ENCODE measurements at places on chromosomes 2 and 18.

DNA sequence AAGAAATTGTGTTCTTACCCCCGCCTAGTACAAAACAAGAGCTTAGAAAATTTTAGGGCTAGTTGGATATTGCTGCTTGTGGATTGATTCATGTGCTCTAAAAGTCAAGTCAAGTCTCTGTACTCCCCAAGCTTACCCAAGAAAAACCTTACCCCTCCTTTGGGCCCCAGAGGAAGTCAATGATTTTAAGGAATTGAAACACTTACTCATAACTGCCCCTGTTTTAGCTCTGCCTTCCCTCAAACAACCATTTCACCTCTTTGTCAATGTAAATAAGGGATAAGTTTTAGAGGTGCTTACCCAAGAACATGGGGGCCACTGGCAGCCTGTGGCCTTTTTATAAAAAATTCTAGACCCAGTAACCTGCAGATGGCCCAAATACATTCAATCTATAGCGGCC lies 136.6 kb upstream of the RMP24 start:
- DNase-seq, result no peak

DNA sequence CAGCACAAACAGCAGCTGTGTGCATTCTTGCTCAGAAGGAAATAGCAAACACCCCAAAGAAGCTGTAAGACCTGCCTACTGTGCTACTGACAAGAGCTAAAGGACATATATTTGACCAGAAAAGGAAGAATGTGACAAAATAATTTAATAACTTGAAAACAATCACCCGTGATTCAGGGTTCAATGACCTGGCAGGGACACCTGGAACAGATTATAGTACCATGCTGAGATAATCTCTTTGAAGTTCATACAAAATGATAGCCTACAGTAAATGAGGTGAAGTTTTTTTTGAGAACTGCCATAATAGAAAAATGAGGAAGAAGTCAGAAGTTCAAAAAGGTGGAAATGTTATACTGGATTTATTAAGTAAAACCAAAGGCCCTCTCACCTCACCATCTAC lies 324.8 kb upstream of the GULP1 start:
- no peak for DNase-seq

DNA sequence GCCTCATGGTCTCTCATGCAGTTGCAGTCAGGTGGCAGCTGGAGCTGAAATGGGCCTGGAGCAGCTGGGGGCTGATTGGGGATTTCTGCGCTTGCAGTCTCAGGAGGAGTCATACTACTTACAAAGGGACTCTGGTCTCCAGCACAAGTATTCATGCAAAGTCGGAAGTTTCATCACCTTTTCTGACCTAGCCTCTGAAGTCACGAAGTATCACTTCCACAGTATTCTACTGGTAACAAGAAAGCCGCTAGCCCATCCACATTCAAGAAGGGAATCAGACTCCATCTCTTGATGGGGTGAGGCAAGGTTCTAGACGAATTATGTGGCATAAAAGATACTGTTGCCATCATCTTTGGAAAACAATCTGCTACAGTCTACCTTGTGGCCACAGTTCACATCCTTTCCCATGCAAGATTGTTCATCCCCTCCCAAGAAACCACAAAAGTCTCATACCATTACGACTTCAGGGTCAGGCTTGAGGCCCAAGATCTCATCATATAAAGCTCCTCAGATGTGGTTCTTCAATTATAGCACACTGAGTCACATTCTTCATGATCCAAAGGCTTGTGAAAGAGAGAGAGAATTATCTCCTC lies 95.3 kb downstream of the SMC6 start:
- no peak for DNase-seq

- DNase-seq, result no peak
Observed at GRCh38 chr2:104851291-104852089, 2.4 kb upstream of the POU3F3 start.

GRCh38 chr2:150282771-150283371 lies 204.6 kb downstream of the RND3 start:
- no peak for DNase-seq

GRCh38 chr2:64586883-64587481 lies 62.9 kb downstream of the AFTPH start:
- DNase-seq, result no peak

DNA sequence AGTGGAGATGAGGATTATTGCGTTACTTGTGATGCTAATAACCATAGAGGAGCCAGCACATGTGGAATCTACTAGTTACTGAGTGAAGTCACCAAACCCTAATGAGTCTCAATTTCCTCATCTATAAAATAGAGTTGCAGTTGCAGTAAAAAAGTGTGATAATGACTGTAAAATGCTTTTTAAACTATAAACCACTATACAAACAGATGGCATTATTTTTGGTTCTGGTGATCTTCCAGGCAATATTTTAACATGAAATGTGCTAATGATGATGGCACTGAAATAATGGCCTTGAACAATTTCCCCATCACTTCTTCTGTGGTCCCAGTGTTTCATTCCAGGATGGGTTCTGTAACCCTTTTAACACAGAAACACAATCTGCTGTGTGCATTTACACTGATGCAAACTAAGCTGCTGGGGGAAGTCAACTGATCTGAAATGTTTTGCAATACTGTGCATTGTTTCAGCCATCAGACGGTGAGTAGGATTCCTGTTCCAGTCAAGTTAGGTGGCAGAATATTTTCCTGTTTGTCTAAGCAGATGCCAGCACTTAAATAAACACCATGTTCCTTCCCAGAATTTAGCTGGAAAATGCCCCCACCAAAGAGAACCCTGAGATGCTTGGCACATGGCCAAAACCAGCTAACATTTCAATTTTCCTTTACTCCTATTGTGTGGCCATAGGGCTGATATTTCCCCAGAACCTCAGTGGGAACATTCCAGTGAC lies 52.6 kb downstream of the TACR1 start:
- DNase-seq, result no peak

- DNase-seq, result no peak
Observed at GRCh38 chr2:98598781-98599428, 9.4 kb downstream of the COA5 start.

DNA sequence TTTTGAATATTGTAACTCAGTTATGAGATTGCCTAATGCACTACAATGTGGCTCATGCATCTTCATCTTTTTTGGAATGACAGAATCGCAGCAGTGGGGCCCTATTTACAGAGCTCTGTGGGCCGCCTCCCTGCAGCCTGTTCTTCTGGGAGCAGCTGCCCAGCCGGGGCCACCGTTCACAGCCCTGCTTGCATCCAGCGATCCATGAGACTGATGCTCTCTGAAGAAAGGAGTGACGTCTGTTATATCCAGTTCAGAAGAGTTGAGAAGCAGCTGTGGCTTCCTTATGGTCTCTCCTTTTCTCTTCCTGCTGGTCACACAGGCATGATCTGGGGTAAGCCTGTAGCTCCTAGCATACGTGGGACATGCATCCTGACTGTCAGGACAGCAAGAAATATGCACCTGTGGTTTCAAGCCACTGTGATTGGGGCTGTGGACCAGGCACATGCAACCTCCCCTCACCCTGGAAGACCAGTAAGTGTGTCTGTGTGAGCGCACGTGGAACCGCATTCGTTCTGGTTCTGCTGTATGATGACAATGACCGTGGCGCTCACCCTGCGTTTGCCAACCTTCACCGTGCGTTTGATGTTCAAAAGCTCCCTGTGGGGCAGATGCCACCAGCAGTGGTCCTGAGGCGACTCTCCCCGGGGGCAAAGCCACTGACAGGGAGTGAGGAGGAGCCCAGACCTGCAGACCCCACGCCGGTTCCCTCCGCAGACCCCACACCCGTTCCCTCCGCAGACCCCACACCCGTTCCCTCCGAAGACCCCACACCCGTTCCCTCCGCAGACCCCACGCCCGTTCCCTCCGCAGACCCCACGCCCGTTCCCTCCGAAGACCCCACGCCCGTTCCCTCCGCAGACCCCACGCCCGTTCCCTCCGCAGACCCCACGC lies 189.8 kb downstream of the TMEM18 start:
- DNase-seq, result no peak

GRCh38 chr18:73924836-73925235 lies 222.8 kb downstream of the FBXO15 start:
- no peak for DNase-seq

DNA sequence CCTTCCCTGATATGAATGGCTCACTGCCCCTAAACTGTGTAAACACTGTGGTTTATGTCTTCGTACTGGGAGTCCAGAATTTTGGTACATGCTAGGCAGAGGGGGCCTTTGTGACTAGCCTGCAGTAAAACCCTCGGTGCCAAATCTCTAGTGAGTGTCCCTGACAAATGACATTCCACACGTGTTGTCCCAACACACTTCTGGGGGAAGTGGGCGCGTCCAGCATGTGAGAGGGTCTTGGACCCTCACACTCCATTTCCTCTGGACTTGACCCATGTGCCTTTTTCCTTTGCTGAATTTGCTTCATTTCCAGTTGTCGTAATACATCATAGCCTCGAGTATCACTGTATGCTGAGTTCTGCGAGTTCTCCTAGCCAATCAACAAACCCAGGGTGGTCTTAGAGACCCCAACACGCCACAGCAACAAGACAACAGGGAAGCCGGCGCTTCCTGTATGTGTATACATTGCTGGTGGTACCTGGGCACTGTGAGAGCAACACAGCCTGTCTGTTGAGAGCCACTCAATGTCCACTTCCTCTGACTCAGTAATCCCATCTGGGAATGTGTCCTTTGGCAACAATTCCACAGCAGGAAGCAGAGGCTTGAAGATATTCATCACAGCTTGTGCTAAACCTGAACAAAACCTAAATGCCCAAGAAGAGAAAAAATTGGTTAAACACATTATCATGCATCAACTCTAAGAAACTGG lies 26.9 kb upstream of the SLC66A3 start:
- DNase-seq, result no peak

DNA sequence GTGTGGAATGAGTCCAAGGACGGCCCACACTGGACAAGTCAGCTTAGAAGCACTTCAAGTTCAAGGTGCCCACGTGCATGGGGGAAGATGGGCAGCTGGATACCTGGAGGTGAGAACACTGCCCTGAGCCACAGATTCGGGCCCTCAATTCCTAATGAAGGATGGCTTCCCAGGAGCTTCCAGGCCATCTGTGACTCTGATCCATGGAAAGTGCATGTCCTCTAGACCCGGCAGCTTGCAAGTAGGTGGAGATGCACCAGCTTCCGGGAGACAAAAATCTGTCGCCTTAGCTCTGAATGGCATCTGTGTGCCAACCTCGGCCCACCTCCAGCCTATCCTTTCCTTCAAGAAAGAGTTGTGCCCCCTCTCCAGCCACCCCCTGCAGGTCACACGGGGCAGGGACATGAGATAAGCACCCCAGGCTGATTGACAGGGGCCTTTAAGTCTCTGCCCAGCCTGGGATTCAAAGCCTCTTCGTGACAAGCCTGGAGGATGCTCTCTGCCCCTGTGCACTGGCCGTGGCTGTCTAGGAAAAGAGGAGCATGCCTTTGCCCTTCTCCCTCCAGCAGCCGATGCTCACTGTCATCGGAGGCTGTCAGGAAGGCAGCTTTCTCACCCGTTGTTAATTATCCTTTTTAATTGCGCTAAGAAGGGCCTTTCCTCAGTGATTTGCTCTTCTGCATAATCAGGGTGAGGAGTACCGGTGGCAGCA lies 65.5 kb downstream of the BIN1 start:
- DNase-seq, result no peak

DNA sequence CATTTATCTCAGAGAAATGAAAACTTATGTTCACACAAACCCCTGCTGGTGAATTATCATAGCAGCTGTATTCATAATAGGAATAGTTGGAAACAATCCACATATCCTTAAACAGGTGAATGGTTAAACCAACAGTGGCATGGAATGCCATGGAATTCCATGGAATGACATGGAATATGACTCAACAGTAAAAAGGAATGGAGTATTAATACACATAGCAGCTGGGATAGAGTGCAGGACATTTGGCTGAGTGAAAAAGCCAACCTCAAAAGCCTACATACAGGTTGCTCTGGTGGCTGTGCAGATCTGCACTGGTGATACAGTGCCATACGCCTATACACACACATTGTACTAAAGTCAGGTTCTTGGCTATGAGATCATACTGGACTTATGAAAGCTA lies 69.5 kb downstream of the FAM168B start:
- no peak for DNase-seq

DNA sequence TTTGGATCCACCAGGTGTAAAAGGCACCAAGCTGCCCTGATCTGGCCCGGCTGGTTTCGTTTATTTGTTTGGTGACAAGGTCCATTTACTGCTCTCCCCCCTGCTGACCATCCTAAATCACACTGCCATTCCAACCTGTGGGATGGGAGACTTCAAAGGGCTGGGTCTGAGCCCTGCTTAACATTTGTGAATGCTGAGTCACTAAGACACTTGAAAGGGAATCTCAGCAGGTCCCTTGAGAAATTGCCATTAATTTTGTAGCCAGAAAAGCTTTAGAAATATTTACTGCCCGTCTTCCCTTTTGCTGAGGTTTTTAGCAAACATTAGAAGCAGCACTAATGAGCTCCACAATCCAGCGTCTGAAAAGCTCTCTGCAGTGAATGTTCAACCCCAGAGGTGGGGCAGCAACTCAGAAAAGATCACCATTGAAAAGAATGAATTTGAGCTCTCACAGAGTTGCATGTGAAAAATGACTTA lies 133.8 kb downstream of the ARL4C start:
- DNase-seq, result no peak

DNA sequence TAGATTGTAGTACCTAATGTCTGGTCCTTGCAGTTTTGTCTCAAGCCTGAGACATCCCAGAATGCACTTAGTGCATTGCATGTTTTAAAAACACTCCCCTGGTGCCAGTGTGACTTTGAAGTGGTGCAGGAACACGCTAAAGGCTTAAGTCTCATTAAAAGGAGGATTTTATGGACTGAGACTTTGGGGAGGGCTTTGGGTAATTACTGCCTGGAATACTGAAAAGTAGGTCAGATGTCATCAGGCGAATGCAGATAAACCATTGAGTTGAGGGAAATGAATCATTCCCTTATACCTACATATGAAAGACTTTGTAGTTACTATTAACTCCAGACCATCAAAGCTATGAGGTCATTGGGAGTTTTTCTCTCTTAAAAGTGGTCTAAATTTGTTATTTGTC lies 3.0 kb upstream of the OSBPL1A start:
- no peak for DNase-seq

GRCh38 chr2:206739271-206739670 lies 21.1 kb upstream of the DYTN start:
- no peak for DNase-seq

- no peak for DNase-seq
Observed at GRCh38 chr18:67586101-67586500, 69.6 kb upstream of the DSEL start.

GRCh38 chr2:176079285-176079830 lies 4.4 kb downstream of the EVX2 start:
- no peak for DNase-seq

DNA sequence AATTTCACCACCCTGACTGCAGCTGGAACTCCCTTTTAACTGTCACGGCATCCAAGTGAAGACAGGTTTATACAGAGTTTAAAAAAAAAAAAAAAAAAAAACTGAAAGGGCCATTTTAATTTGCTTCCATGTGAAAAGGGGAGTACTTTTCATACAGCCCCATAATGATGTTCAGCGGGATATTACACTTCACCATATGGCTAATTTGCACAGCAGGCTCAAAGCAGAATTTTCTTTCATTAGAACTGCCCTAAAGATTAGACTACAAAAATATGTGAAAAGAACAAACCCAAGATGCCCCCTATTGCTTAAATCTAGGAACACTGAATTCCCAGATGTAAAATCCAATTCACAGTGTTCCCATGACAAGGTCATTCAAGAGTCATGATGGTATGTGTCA lies 301.8 kb downstream of the EXOC6B start:
- DNase-seq, result no peak
